ENCODE measurements at places on chromosomes 7 and 10. TPM values are rescaled to one million over a fixed set of nuclear protein-coding genes. Genes with fewer than 3 reads are reported as not detected.

Gene SNCG
- 545 TPM for polyA plus RNA-seq

GRCh38 chr7:99525713-99526440, 21.4 kb downstream of the ZKSCAN5 start:
- DNase-seq: no peak

DNA sequence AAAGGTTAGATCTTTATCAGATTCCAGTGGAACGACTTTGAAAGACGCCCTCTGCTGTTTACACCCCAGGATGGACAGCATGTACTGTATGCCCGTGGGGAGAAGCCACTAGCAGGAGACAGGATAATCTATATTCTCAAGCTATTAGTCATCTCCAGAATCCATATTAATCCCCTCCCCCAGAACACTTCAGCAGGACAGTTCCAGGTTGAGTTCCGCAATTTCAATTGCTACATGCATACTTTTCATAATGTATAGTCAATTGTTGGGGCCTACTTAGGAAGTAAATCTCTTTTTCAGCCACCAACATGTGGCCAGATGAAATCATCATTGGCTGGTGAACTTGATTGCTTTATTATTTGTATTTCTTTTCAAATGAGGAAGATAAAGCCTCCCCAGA, 313.1 kb upstream of the SMIM30 start:
- DNase-seq: no peak

GRCh38 chr7:90828601-90829000, 232.5 kb downstream of the CDK14 start:
- DNase-seq: no peak

- DNase-seq: no peak
Measured at GRCh38 chr10:107340326-107340725, 175.8 kb upstream of the SORCS1 start.

Gene SRRM3
- polyA plus RNA-seq: 80.0 TPM

DNA sequence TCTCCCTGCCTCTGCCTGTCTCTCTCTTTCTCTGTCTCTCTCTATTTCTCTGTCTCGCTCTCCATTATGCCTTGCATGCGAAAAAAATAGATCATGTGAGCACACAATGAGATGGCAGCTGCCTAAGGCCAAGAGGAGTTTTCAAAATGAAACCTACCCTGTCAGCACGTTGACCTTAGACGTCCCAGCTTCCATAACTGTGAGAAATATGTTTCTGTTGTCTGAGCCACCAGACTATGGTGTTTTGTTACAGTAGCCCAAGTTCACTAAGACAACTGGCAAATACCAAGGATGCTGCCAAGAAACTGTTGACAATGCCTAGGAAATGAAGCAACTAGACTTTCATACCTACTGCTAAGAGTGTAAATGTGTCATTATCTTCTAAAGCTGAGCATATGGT, 70.6 kb upstream of the PLXDC2 start:
- no peak for DNase-seq

Gene IFIT3
- 4.9 TPM for polyA plus RNA-seq

- no peak for DNase-seq
Measured at GRCh38 chr10:52523696-52524095, 209.6 kb downstream of the DKK1 start.

Gene GRM8
- 15.6 TPM for polyA plus RNA-seq

Gene ANKMY2
- polyA plus RNA-seq: 44.0 TPM

DNA sequence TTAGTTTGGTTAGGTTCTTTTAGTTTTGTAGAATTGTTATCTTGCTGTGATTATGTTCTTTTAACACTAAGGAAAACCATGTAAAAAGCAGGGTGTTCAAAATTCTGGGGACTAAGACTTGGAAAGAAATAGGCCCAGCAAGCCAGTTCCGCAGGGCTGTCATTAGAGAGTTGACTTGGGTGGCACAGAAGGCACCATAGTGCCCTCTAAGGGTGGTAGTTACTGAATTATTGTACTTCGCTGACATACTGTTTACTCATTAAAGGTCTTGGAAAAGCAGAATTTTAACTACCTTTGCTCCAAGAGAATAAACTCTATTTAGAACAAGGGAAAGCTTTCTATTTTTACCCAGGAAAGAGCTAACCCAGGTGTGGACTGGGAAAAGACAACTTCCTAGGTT, 86.5 kb downstream of the OTUD1 start:
- DNase-seq: no peak

DNA sequence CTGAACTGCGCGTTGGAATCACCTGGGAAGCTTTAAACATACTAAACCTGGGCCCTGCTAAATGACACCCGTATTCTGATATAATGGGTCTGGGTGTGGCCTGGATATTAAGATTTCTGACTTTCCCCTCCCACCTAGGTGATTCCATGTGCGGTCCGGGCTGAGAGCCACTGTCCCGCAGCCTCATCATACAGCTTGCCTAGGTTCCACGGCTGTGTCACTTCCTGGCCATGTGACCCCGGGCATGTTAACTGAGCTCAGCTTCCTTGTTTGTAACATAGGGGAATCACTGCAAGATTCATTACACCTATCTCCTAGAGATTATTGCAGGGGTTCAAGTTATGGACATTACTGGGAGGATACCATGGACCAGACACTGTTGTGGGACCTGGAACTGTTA, 472.7 kb upstream of the GALNT17 start:
- no peak for DNase-seq

GRCh38 chr7:5681979-5682546, 99.4 kb downstream of the RNF216 start:
- DNase-seq: no peak

Gene SLC18A3
- polyA plus RNA-seq: 19.9 TPM

DNA sequence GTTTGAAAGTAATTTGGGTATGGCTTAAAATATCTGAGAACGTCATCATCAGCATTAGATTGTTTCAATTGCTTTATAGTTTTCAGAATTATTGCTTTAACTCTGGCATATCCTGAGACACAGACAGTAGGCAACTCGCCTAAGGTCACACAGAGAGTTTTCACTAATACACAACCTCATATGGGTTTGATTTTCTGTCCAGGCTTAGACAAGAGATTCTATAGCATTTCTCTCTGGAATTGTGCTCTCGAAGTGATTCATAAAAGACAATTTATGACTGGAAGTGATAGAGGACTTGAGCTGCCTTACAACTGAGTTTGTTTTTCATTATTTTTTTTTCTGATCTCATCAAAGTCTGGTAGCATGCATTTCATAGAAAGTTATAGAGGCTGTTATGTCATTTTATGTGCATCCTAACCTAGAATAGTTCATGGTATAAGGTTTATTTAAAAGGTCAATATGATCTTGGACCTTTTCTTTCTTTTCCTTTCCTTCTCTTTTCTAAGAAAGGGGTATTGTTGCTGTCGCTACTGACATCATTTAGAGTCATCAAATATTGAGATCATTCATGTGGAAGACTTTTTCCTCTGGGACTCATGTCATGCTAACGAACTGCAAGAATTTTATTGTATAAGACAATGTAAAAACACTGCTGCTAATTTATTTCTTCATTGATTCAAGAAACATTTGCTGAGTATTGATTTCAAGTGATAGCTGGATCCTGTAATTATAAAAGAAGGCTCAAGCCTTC, 278.2 kb downstream of the PLXDC2 start:
- no peak for DNase-seq

Gene ALDH18A1
- 57.8 TPM for polyA plus RNA-seq

DNA sequence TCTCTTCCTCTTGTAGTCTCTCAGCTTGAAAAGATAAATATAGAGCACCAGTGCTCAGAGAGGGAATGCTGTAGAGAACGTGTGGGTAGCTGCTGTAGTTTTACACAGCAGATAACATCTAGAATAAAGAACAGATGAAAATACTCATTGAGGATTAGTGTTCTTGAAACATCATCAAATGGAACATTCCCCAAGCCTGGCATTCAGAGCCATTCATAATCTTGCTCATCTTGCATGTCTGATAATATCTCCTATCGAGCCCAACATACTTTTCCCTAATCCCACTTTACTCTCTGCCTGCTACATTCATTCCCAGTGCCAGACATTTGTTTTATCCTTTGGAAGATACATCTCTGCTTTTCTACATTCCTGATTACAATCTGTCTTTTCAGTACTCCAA, 35.2 kb downstream of the MCU start:
- DNase-seq: no peak

DNA sequence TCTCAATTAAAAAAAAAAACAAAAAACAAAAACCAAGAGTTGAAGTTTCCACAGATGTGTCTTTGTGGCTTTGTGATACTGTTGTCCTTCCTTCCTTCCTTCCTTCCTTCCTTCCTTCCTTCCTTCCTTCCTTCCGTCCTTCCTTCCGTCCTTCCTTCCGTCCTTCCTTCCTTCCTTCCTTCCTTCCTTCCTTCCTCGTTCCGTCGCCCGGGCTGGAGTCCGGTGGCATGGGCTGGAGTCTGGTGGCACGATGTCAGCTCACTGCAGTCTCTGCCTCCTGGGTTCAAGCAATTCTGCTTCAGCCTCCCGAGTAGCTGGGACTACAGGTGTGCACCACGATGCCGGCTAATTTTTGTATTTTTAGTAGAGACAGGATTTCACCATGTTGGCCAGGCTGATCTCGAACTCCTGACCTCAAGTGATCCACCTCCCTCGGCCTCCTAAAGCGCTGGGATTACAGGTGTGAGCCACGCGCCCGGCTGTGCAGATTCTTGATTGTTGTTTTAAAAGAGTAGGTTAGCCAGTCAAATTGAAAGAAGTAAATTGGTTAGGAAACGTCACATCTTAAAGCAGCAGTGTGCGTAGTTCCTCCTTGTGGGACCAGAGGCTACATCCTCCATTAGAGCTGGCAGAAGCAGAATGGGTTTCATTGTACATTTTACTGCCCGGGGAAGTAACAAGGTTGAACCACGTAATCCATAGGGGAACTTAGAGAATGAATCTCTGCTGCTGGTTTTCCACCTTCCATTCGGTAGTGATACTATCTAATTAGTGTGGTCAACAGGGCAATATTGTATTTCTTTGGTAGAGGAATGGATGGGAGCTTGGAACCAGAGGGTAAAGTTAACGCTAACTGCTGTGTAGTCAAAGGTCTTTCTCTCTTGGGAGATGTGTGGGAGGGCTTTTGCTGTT, 20.6 kb downstream of the DNAJB6 start:
- DNase-seq: no peak

DNA sequence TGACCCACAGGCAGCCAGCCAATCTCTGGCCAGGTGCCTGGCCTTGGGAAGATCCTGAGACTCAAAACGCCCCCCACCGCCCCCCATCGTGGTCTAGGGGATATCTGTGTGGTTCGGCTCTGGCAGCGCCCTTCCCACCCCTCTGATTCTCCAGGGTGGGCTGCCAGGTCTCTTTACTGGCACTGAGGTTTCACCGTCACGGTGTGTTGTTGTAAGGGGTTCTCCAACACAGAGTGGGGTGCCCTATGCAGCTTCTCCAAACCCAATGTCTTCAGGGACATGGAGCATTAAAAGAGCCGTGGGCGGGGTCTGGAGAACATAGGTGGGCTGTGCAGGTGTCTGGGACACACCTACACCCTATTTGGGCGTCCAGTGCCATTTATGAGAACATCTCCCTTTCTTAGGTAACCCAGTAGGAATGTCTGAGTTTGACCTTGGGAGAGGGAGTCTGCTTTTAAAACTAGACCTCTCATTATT, 1.5 kb downstream of the MAFK start:
- DNase-seq: no peak

Gene IQUB
- 3.2 TPM for polyA plus RNA-seq

DNA sequence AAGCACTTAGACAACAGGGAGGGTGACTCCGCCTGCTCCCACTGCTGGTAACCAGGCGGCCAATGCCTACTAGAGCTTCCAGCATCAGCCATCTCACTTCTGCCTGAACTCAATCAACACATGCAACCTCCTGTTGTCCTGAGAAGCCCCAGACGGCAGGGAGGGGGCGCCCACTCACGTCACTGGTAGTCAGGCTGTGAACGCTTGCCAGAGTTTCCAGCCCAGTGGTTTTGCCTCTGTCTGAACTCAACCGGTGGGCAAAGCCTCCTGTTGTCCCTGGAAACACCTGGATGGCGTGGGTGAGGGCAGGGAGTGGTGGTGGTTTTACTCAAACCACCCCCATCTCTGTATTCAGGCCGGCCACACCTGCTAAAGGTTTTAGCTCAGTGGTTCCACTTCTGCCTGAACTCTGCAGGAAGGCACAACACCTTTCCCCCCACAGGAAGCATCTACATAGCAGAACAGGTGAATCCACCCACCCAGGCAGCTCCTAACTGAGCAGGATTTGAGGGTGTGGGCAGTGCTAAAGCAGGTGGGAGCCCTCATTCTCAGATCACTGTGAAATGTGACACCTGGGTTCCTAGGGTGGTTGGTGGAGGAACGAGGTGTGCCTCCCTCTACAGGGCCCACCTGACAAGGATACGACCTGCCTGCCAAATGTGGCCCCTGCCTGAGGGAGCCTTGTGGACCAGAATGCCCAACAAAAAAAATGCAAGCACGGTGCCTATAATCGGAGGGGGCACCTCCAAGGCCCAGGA, 563.0 kb upstream of the SEMA3D start:
- DNase-seq: no peak

- no peak for DNase-seq
Measured at GRCh38 chr10:42859256-42859655, 76.7 kb downstream of the BMS1 start.

DNA sequence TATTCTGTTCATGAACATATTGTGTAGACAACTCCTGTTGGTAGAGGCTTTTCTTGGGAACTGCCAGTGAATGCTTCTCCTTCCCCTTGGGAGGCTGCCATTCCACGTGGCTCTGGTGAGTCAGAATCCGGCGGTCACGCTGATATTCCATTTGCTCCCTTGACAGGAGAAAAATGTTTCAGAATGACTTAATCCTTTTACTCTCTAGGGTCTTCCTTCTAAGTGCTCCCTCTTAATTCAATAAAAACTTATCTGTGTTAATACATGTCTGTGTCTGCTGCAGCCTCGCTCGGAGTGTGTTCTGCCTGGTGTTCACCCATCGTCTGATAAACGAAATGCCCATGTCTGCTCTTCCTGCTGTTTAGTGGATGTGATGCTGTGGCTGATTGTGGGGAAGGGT, 278.6 kb downstream of the ARHGAP12 start:
- peak; percentile 60 for DNase-seq

Gene MTURN
- polyA plus RNA-seq: 218 TPM

GRCh38 chr7:21305455-21306235, 122.2 kb upstream of the SP4 start:
- DNase-seq: no peak

GRCh38 chr10:128084991-128085390, 41.2 kb downstream of the MKI67 start:
- no peak for DNase-seq

DNA sequence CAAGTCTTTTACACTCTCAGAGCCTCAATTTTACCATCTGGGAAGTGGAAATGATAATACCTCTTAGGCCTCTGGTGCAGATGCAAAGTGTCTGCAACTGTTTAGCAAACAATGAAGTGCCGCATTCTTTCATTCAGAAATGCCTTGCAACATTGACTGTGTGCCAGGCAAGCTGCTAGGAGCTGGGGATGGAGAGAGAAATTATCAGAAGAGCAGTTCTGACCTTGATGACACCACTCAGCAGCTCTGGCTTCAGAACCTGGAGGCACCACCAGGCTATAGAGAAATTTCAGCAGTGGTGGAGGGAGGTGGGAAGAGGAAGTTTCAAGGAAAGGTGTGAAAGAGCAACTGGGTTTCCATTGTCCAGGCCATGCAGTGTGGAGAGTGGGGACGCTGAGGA, 78.1 kb upstream of the HABP2 start:
- no peak for DNase-seq
